ENCODE measurements at places on chromosomes 11 and 22. TPM values are rescaled to one million over a fixed set of nuclear protein-coding genes. Genes with fewer than 3 reads are reported as not detected.
A peak's percentile ranks its signal among the peaks of the same experiment; 100 is the strongest.

GRCh38 chr11:69916806-69917387 lies 97.7 kb upstream of the FGF3 start:
- H3K27me3 ChIP-seq = no peaks in the 10 kb centered on the region
- no peak overlapping the region for H3K4me3 ChIP-seq
- peaks cover 3% of the 10 kb centered on the region for H3K4me1 ChIP-seq
- no peaks in the 10 kb centered on the region for H3K36me3 ChIP-seq

GRCh38 chr11:117523680-117524079 lies 196.0 kb downstream of the CEP164 start:
- DNase-seq = no peak
- no peaks in the 10 kb centered on the region for H3K27me3 ChIP-seq
- peaks cover 6% of the 10 kb centered on the region for H3K36me3 ChIP-seq
- no peaks in the 10 kb centered on the region for H3K4me1 ChIP-seq
- H3K27ac ChIP-seq = no peak overlapping the region
- H3K4me3 ChIP-seq = no peak overlapping the region

GRCh38 chr11:8090756-8091155 lies 9.7 kb downstream of the TUB start:
- peaks cover 7% of the 10 kb centered on the region for H3K4me1 ChIP-seq
- DNase-seq = peak; percentile 31
- H3K36me3 ChIP-seq = no peaks in the 10 kb centered on the region
- H3K4me3 ChIP-seq = no peak overlapping the region
- H3K27ac ChIP-seq = no peak overlapping the region

- H3K4me3 ChIP-seq = no peak overlapping the region
- H3K27me3 ChIP-seq = no peaks in the 10 kb centered on the region
These were observed 47.3 kb upstream of the TMEM45B start for GRCh38 chr11:129768356-129768755.

DNA sequence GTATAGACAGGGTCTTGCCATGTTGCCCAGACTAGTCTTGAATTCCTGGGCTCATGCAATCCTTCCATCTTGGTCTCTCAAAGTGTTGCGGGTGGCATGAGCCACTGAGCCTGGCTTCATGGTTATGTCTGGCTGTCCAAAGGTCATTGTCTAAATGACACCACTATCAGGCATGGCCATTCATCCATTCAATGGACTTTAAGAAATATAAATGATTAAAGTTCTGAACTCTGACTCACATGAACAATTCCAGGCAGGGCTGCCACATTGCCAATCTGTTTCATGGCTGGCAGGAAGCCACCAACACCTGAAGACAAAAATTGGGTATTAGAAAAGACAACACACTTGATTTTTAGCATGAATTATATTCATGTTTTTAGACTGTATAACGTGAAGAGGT lies 4.1 kb downstream of the RTCB start:
- H3K4me3 ChIP-seq = no peak overlapping the region
- H3K4me1 ChIP-seq = peaks cover 14% of the 10 kb centered on the region
- no peak for DNase-seq
- no peaks in the 10 kb centered on the region for H3K27me3 ChIP-seq
- peaks cover 66% of the 10 kb centered on the region for H3K36me3 ChIP-seq

Gene ZNF280A
- not detected for total RNA-seq

Gene VPREB3
- total RNA-seq = 0.74 TPM

Gene B3GAT1
- total RNA-seq = 0.64 TPM

Gene DDTL
- total RNA-seq = 2.3 TPM

DNA sequence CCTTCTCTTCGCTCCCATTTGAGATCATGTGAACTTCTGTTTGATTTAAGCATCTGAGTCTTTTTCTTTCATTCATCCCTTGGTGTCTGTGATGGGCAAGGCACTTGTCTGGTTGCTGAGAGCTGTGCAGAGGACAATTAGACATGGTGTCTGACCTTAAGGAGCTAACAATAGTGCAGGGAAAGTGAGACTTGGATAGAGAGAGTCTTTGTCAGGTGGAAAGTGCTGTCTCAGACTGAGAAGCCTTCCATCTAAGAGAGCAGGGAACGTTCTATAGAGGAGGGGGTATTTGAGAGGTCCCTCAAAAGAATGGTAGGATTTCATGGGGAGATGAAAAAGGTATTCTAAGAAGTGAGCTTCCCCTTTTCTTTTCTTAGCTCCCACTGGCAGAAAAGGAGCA lies 14.1 kb downstream of the MICAL3 start:
- no peaks in the 10 kb centered on the region for H3K27me3 ChIP-seq
- peak overlapping the region; percentile 5 for H3K27ac ChIP-seq
- H3K36me3 ChIP-seq = no peaks in the 10 kb centered on the region
- no peaks in the 10 kb centered on the region for H3K4me1 ChIP-seq
- no peak overlapping the region for H3K4me3 ChIP-seq

DNA sequence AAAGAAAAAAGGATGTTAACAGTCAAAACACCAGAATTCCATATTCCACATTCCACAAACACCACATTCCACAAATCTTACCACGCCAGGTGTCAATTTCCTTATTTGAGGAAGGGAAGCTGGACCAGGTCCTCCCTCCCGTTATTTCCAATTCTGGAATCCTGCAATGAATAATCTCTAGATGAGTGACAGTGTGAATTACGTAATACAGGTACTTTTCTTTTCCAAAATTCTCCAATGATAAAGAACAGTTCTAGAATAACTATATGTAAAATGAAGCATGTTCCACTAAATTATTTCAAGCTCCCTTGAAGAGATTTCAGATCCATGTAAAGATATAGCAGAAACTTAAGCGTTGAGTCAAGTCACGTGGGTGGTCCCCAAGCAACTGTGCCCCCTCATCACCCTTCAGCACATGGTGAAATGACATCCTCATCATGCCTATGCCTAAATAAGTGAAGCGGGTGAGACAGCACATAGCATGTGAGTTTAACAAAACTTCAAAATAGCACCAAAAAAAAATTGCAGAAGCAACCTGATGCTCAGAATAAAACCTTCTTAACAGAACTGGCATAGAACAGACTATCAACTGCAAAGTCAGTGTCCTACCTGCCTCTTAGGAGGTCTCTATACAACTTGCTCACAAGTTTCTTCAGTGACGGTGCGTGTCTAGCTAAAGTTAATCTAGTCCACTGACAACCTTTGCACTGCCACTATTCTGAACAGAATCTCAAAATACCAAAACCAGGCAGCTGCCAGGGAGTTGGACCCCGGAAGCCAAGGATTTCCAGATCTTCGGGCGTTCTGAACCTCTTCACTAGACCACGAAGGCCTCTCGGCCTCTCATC lies 876 bp downstream of the NFRKB start:
- DNase-seq = no peak
- peak overlapping the region; percentile 82 for H3K4me3 ChIP-seq

GRCh38 chr11:117565709-117566108 lies 231.3 kb downstream of the DSCAML1 start:
- no peak overlapping the region for H3K4me3 ChIP-seq
- no peaks in the 10 kb centered on the region for H3K27me3 ChIP-seq
- DNase-seq = no peak
- H3K36me3 ChIP-seq = no peaks in the 10 kb centered on the region

- no peak overlapping the region for H3K27ac ChIP-seq
- H3K36me3 ChIP-seq = no peaks in the 10 kb centered on the region
- no peak for DNase-seq
- no peak overlapping the region for H3K4me3 ChIP-seq
- no peaks in the 10 kb centered on the region for H3K27me3 ChIP-seq
These were observed 28.3 kb downstream of the ANO5 start for GRCh38 chr11:22221143-22221542.

DNA sequence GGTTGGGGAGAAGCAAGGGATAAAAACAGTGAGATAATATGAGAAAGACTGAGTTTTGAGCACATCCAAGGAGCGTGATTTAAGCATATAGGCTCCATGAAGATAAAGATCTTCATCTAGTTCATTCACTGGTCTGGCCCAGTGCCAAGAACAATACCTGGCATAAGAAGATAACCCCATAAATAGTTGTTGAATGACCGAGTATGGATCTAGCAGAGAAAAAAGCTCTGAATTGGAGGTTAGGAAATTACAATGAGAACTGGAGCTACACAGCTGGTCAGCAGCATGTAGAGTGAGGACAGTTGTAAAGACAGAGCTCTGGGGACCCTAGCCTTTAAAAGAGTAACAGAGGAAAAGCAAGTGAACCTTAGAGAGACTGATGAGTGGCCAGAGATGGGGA lies 33.0 kb upstream of the PAK1 start:
- no peak for DNase-seq
- H3K4me3 ChIP-seq = no peak overlapping the region
- H3K27ac ChIP-seq = no peak overlapping the region

Gene MMP12
- total RNA-seq = not detected

GRCh38 chr11:41394521-41395195 lies 64.8 kb downstream of the LRRC4C start:
- no peak overlapping the region for H3K4me3 ChIP-seq
- no peaks in the 10 kb centered on the region for H3K36me3 ChIP-seq
- H3K4me1 ChIP-seq = no peaks in the 10 kb centered on the region
- no peak for DNase-seq
- H3K27ac ChIP-seq = no peak overlapping the region

GRCh38 chr22:28894334-28894733 lies 11.0 kb downstream of the ZNRF3 start:
- H3K4me3 ChIP-seq = no peak overlapping the region
- H3K4me1 ChIP-seq = peaks cover 20% of the 10 kb centered on the region
- H3K27ac ChIP-seq = peak overlapping the region; percentile 11
- DNase-seq = peak; percentile 20
- no peaks in the 10 kb centered on the region for H3K27me3 ChIP-seq

GRCh38 chr22:37267135-37267587 lies 15.1 kb upstream of the CYTH4 start:
- no peak overlapping the region for H3K27ac ChIP-seq
- peak overlapping the region; percentile 55 for H3K4me3 ChIP-seq
- no peaks in the 10 kb centered on the region for H3K36me3 ChIP-seq

Measured in heart left ventricle (tissue), 16 donors.